Frontal cortex (tissue), 4 donors: ENCODE measurements at places on chromosomes 6 and 20.

DNA sequence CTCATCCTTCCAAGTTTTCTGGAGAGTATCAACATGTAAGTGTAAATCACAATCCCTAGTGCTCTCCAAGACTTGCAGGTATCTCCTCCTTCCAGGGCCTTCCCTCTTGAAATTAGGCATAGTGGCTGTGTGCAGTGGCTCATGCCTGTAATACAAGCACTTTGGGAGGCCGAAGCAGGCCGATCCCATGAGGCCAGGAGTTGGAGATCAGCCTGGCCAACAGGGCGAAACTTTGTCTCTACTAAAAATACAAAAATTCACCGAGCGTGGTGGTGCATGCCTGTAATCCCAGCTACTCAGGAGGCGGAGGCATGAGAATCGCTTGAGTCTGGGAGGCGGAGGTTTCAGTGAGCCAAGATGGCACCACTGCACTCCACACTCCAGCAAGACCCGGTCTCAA lies 9.4 kb upstream of the ANGPT4 start:
- DNase-seq, result no peak

- DNase-seq, result no peak
These were observed 122.5 kb upstream of the TAB2 start for GRCh38 chr6:149194820-149195558.

- DNase-seq, result no peak
These were observed 8.6 kb downstream of the ADTRP start for GRCh38 chr6:11769811-11770545.

- DNase-seq, result no peak
These were observed 53.0 kb downstream of the FARS2 start for GRCh38 chr6:5314191-5314865.

DNA sequence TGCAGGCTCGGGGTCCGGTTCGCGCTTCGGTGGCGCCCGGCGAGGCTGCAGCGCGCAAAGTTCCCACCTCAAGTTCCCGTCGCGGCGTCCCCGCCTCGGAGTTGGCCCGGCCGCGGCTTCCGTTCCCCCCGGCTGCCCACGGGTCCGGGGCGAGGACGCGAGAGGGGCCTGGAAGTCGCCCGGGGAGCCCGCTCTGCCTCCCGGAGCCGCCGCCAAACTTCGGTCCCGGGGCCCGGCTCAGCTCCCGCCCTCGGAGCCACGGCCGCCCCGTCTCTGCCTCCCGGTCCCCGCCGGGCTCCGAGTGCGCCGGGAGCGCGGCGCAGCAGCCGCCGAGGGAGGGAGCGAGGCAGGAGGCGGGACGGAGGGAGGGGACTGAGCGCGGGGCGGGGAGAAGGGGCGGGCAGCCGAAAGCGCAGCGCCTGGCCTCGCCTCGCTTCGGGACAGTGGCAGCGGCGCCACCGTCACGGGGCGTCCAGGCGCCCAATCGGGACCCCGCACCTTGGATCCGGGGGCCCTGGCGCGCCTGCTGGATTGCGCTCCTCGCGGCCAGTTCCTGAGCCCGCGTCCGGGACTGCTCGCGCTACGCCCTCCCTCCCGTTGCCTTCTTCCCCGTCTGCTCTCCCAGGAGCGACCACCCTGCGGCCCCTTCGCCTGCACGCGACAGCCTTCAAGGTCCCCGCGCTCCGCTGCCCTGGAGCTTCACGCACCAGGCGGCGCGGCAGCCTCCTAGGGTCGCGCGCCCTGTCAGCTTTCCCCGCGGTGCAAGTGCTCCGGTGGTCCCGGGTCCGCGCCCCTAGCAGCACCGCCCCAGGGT lies at the start of gene KCNG1:
TSS of gene KCNG1 (minus strand) at position 305 of the 814 bp plus-strand sequence. CDS start 12,769 bp downstream, outside the sequence.
- peak; percentile 76 for DNase-seq

DNA sequence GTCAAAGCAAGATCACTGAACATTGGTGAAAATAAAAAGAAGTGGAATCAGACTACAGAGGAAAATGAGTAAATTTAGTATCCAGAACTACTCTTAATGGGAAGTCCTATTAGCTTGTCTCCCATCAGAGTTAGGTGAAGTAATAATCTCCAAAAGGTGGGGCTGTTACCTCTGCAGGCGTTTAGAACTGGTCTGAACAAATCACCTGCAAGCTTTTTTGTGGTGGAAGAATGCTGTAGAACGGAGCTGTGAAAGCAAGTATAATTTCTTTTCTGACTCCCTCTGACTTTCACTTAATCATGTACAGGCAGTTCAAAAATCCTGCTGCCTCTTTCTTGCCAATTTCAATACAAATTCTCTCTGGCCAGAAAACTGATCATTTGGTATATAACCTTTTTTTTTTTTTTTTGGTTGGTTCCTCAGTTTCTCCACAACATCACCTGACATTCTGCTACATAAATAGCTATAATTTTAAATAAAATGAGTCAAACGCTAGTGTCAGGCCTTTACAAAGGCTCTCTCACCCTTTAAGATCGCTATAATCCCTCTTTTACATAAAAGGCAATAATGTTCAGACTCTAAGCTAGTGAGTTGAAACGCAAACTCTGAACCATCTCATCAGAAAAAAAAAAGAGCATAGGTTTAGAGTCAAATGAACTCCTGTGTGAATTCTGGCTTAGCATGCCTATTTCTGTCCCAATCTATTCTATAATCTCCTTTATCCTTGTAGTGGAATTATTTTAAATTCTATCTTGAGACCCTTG lies 38.8 kb downstream of the CITED2 start:
- DNase-seq, result no peak
